ENCODE measurements at places on chromosomes 6 and 20.

- no peak for DNase-seq
Measured at GRCh38 chr6:19851241-19852089, 14.3 kb downstream of the ID4 start.

DNA sequence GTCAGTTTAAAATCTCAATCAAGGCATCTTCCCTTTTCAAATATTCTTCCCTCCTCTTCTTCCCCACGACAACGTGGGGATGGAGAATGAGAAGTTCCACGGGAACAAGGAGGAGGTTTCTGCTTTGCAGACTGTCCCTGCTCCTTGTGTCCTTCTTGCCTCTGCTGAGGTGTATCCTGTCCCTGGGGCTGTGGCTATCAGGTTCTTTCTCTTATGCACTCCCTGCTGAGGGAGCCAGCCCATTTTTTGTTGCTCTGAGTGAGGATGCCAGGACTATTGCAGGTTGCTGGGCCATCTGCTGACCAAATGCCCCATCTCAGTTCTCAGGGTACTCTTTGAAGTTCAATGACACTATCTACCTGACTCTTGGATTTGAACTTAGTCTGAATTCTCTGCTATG, 533.6 kb downstream of the RNF144B start:
- DNase-seq = no peak

GRCh38 chr20:1803061-1803931, 91.9 kb upstream of the SIRPA start:
- peak; percentile 92 for DNase-seq

GRCh38 chr20:24910461-24910860, 38.6 kb upstream of the CST7 start:
- no peak for DNase-seq

DNA sequence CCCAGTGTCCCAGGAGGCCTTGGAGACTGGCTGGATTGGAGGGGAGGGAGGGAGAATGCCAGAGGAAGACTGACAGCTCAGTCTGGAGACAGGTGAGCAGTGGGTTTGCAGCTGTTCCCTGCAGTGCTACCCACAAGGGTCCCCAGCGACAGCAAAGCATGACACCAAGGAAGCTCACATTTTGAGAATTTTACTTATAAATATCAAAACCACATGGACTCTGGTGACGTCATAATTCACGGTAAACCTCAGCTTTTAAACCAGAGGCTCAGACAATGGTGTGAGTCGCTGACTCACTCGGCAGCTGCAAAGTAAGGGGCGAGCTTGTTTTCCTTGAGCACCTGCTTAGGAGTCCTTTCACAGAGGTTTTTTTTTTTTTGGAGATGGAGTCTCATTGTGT, 65.2 kb downstream of the THBS2 start:
- no peak for DNase-seq

DNA sequence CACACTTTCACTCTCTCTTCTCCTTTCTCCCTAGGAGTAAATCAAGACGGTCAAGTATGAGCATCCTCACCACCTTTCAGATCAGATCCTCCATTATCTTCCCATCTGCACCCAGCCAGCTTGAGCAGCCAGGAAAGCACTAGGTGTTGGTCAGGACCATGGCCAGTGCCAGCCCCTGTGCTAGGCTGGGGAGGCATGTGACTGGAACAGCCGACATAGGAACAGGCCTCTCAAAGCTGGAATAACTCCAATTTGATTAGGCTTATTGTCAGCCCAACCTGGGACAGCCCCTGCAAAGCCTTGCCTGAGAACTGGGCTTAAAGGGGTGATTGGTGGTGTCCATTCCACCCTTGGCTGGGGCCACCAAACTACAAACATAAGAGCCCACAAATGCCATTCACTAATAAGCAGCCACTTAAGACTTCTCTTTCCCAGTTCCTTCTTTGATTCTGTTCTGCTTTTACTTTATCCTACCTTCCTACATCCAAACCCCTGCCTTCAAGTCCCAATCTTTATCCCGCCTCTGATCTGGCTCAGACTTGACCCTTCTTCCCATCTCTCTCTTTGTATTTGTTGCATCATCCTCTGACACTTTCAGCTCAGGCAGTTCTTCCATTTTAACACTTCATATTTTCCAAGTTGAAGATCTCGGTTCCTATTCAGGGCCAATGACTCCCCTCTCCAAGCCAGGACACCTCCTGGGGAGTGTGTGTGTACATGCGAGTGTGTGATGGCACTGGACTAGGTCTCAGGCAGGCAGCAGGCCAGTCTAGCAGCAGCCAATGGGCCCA, 4.5 kb upstream of the TREM2 start:
- no peak for DNase-seq

GRCh38 chr6:26394289-26394688, 7.8 kb upstream of the BTN3A1 start:
- DNase-seq = no peak

DNA sequence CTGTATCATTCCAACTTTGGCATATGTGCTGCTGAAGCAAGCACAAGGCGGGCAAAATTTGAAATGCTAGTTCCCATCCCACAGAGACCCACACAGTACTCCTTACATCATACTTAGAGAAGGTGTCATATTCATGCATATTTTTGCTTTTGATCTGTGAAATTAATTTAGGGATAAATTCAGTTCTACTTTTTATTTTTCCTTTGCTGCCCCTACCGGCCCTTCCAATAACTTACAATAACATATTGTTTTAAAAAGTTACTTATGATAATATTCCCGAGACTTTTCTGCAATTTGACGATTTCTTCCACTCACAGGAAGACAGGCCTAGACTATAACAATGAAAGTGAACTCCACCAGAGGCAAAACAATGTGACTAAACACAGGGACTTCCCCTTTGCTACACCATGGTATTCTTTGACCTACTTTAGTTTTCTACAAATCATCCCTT, 35.0 kb downstream of the SESN1 start:
- peak; percentile 28 for DNase-seq

DNA sequence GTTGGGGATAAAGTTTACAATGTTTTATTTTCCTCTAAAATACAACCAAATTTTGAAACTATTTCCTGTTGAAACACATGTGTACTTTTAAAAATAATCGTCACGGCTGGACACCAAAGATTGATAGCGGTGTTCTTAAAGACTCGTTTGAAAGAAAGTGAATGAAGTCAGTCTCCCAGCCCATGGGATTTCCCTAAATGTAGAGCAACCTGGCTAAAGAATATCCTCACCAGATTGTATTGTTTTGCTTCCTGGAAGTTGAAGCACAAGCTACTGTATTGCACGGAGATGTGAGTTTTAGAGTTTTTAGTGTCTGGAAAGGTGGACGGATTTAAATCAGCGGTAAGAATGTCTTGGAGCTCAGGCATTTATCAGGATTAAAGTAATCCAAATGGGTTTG, 189.5 kb downstream of the THBS2 start:
- DNase-seq = no peak

GRCh38 chr6:148884461-148884860, 137.6 kb downstream of the UST start:
- DNase-seq = peak; percentile 59

- no peak for DNase-seq
Measured at GRCh38 chr6:122839906-122840305, 50.8 kb downstream of the SMPDL3A start.

DNA sequence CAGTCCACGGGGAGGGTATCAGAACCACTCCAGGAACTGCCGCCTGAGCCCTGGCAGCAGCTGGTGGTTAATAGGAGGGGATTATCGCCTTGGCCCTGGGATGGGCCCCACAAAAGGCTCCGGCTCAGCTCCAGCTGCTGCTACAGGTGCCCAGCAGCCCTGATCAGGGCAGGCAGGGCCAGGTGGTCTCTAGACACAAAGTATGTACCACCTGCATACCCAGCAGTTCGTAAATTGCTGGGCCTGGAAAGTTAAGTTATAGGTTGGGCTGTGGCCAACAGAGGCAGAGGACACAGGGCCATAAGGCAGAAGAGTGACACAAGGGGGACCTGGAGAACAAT, 35.1 kb downstream of the RRBP1 start:
- no peak for DNase-seq

- no peak for DNase-seq
Measured at GRCh38 chr6:34358389-34358905, 34.0 kb downstream of the NUDT3 start.

DNA sequence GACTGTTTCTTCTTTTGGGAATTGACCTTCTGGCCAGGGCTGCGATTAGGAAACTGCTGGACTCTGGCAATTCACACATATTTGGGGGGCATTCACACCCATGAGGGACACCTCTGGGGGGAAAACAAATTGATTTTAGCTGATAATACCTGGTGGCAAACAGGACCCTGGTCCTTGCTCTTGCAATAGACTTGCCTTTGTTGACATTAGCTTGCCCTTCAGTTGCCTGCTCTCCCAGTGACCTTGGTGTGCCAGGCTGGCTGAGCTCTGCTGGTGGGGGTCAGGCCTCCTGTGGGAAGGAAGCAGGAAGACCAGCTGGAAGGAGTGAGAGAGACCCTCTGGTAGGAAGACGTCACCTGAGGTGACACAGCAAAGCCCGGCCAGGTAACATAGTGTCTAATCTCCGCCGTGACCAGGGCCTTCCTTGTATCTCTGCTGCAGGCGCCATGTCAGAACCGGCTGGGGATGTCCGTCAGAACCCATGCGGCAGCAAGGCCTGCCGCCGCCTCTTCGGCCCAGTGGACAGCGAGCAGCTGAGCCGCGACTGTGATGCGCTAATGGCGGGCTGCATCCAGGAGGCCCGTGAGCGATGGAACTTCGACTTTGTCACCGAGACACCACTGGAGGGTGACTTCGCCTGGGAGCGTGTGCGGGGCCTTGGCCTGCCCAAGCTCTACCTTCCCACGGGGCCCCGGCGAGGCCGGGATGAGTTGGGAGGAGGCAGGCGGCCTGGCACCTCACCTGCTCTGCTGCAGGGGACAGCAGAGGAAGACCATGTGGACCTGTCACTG, 5.3 kb downstream of the CDKN1A start:
- peak; percentile 38 for DNase-seq

DNA sequence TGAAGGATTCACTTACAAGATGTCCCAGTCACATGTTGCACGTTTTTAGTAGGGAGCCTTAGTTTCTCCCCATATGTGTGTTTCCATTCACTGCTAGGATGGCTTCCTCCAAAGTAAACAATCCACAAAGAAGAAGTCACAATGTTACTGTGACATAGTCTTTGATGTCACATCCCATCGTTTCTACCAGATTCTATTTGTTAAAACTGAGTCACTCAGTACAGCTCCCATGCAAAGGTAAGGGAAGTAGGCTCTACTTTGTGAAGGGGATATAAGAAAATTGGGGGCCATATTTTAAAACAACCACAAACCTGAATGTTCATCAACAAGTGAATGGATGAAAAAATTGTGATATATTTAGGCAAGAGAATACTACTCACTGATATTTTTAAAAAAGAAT, at the start of the genes OR11A1 and OR2H1:
Gene OR11A1, minus strand, starts transcription at position 101 of the 400 bp plus-strand sequence. CDS start 29,430 bp downstream, outside the sequence.
Gene OR2H1, plus strand, starts transcription at position 185 of the 400 bp plus-strand sequence. CDS start 4,615 bp downstream, outside the sequence.
- DNase-seq = no peak

GRCh38 chr20:20213526-20214121, 154.3 kb upstream of the INSM1 start:
- no peak for DNase-seq

- DNase-seq = no peak
Measured at GRCh38 chr20:2652724-2653555, 508 bp downstream of the NOP56 start.

GRCh38 chr20:19336631-19337030, 124.2 kb downstream of the SLC24A3 start:
- DNase-seq = no peak

- peak; percentile 76 for DNase-seq
Measured at GRCh38 chr6:158910484-158911440, 89.2 kb downstream of the RSPH3 start.

DNA sequence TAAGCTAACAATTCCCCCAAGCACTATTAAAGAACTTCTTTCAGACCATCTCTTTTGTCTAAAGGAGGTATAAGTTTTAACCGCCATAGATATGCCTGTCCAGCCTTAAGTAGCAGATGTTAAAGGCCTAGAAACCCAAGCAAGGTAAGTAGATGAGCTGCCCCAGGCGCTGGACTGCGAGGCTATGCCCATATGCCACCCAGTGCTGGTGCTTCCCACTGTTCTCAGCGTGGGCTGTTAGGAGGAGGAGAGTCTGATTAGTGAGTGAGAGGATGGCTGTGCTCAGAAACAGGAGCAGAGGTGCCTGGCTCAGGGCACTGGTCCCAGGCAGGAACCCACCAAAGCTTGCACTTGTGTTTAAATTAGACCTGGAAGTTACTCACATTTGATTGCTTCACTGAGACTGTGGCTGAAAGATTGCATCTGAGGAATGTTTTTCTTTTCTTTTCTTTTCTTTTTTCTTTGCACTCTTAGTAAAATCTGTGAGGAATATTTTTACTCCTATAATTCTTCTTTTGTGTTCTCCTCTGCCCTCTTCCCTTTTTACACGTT, 32.2 kb downstream of the PRPH2 start:
- DNase-seq = no peak

DNA sequence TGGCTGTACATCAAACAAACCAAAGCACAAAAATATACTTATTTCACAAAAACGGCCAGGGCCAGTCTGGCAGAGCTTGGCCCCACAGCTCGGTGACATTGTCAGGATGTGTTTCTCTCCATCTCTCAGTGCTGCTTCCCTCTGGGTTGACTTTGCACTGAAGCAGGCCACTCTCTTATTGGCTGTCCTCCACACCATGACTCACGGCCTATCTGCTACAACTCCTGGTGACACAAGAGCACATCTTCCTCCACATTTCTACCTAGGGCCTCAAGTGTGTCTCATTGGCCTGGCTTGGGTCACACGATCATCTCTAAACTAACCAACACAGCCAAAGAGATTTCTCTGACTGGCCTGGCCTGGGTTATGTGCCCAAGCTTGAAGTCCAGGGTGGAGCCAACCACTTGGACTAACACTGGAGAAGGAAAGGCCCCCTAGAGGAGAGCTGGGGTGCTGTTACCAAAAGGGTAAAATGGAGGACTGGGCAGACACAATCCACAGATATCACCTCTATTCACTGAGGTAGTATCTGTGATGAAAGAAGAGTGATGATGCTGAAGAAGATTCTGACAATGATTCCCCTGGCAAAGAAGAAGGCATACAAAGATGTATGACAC, 159.8 kb upstream of the TSHZ2 start:
- no peak for DNase-seq

GRCh38 chr6:25612666-25613065, 39.3 kb upstream of the SCGN start:
- DNase-seq = no peak

DNA sequence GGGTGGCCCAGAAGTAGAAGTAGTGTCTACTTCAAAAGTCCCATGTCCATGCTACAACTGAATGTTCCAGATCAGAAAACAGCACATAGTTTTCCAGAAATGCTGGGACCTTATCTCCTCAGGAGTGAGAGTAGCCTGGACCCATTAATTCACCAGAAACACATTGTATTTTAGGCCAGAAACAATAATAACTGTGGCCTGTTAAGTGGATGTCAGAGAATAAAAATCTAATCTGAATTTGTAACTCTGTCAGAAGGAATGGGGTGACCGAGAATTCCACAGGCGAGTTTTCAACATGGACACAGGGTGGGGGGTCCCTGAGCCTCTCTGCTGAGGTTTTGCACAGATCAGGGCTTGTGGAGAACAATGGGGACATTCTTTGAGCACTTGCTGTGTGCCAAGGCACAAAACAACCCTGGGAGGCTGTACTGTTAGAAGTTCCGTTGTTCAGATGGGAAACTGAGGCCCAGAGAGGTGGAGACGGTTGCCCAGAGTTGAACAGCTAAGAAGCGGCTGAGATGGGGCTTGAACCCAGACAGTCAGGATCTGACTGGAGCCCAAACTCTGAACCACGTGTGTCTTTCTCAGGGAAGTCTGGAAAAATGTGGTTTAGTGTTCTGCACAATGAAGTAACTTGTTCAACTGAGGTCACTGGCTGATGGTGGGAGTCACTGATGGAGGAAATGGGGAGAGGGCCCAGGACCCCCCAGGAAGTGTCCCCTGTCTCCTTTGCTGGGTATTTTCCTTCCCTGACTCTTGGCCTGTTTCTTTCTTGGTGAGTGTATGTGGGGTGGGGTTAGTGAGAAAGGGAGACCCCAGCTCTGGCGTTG, 44.2 kb downstream of the SNAI1 start:
- DNase-seq = no peak
